ENCODE measurements at places on chromosomes 1 and 21. TPM values are rescaled to one million over a fixed set of nuclear protein-coding genes. Genes with fewer than 3 reads are reported as not detected.

DNA sequence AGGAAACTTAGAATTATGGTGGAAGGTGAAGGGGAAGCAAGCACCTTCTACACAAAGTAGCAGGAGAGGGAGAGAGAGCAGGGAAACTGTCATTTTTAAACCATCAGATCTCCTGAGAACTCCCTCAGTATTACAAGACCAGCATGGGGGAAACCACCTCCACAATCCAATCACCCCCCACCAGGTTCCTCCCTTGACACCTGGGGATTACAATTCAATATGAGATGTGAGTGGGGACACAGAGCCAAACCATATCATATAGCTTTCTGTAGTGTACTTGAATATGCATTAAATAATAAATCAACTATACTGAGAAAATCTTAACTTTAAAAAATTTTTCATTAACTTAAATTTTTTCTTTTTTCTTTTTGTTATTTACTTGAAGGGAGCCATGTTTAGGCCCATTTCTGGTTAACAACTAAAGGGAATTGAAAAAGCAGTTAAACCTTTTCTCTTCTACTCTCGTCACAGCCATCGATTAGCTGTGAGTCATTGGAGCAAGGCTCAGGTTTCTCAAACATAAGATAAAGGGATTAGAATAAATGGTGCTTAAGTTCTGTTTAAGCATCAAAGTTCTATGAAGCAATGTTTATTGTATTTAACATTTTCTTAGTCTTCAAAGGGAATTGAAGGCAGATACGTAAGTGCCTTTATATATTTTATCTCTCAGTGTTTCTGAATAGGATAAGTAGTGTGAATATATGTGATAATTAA, 72.2 kb upstream of the DPT start:
- DNase-seq: no peak

- no peak for DNase-seq
These were observed 23.3 kb downstream of the ZBTB17 start for GRCh38 chr1:15952317-15953258.

The TIE1 gene
- total RNA-seq: 48.5 TPM

The NHLH2 gene
- total RNA-seq: 0.41 TPM

The CD48 gene
- total RNA-seq: 26.3 TPM

GRCh38 chr1:108079440-108080025, 114.6 kb upstream of the VAV3 start:
- no peak for DNase-seq

The SHE gene
- total RNA-seq: 40.1 TPM

DNA sequence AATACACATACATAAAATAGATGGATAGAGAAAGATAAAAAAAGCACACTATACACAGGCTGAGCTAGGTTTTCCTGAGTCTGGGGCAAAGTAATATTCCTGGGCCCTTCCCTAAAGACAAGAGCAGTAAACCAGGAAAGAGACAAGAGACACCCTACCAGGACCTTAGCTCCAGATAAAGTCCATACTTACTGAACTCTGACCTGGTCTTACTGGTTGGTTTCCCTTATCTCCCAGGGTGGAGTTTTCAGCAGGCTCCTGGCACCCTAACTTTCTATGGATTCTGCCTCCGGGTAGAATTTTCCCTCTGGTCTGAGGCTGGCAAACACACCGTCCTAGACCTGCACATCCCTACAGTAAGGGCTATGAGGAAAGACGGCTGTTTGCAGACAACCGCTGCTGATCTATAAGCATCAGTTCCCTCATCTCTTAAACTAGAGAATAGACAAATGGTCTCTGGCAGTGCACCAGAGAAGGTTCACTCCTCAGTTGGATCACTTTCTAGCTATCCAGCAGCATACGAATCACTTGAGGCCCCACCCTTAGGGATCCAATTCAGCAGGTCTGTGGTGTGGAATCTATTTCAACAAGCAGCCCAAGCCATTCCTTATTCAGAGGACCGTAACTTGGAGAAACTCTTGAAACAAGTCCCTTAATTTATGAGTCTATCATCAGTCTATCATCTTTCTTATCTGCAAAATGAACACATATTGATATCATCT, 52.0 kb downstream of the ARHGEF11 start:
- no peak for DNase-seq

The HES4 gene
- total RNA-seq: 21.4 TPM

The TMEM269 gene
- total RNA-seq: not detected

DNA sequence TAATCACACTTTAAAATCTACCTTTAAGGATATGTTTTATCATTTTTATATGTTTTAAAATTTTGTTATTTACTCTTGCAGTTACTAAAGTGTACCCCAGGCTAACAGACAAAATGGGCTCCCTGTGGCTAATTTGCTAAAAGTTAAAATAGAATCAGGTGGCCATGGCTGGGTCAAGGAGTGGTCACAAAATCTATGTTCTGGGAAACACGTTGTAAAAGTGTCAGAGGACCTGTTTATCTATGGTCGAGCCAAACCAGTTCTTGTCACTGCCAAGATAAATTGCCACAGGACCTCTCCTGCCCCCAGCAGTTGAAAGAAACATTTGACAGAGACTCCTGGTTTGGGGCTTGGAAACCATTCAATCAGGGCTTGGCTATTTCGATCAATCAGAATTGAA, 21.2 kb upstream of the TTLL7 start:
- DNase-seq: no peak

DNA sequence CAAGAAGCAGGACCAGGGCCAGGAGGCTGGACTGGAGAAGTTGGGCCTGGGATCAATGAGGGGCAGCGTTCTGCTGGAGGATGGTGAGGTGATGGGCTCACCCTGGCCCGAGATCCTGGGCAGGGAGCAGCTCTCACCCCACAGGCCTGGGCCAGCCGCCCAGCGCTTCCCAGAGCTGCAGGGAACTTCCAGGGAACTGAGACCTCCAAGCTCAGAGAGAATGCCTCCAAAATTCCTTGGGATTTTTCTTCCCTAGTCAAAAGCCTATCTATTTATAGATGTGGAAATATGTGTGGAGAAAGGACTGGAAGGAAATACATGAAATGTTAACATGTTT, 121.2 kb downstream of the SPSB1 start:
- DNase-seq: no peak

GRCh38 chr1:223276029-223276428, 87.9 kb downstream of the SUSD4 start:
- DNase-seq: no peak

DNA sequence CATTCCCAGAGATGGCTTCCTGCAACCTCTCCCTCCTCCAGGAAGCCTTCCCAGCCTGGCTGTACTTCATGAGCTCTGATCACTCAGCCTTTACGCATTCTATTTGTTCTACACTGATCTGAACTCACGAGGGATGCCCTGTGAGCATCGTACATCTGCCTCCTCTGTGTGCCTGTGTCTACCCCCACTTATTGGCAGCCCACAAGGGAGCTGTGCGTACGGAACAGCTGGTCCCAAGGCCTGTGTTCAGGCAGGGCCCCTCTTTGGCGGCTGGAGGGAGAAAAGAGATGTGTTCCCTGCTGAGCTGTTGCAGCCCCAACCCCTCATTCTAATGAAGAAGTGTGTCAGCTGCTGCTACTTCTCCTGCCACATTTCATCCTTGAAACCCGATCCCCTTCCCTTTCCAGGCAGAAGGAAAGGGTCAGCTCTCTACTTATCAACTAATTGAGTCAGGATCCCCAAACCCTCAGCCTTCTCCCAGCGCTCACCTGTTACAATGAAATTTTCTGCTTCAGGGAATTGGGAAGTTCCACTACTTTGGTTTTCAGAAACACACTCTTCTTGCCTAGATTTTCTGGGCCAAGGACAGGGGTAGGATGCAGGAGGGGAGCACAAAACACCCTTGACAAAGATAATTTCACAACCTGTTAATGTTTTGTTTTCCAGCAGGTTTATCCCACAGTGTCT, 3.2 kb downstream of the INKA2 start:
- no peak for DNase-seq

GRCh38 chr1:119795261-119796200, 15.7 kb downstream of the REG4 start:
- no peak for DNase-seq

GRCh38 chr1:220966041-220966440, 86.8 kb downstream of the HLX start:
- DNase-seq: no peak

The CNR2 gene
- not detected for total RNA-seq

DNA sequence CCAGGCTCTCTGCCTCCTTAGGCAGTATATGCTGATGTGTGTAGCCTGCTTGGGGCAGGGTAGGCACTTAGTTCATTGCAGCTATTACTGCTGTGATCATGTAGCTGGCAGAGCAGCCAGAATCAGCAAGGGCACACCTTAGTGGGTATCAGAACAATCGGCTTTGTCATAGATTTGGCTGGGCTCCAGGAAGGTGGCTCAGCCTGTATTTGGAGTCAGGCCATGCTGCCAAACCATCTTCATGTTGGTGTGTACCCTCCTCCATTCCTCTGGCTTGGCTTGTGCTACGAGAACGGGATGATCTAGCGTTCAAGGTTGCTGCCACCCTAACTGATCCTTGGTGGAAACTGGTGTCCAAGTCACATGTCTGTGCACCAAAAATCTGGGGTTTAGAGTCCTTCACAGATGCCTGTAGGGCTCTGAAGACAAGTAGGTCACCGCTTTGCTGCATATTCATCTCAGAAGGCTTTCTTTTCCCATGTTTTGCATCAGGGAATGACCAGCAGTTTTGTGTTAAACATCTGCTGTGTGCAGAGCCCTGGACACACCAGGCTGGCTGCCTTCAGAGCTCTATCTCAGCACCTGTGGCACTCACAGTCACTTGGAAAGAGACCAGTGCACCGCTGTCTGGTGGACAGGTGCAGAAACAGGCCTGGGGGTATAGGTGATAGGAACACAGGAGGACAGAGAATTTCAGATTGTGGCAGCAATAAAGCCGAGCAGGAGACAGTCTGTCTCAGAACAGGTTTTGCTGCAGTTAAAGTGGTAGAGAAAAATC, 23.7 kb downstream of the VANGL1 start:
- DNase-seq: no peak

The TTC22 gene
- 8.4 TPM for total RNA-seq

The OR10J1 gene
- not detected for total RNA-seq

- DNase-seq: no peak
These were observed 12.5 kb downstream of the CSDE1 start for GRCh38 chr1:114745291-114745690.

DNA sequence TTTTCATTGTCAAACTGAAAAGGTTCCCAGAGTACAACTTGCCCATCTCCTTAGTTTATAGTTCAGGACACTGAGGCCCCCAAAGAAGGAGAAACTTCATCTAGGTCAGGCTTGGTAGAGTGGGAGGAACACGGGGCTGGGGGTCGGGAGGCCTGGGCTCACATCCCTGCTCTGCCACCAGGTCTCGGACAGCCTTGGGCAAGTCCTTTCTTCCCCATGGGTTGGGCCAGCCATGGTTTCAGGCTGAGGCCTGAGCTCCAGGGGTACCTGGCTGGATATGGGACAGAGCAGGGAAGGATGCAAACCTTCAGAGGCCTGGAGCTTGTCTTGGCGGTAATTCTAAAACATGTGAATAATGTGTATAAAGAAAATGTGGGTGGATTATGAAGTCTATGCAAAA, 17.0 kb downstream of the FOXO6 start:
- DNase-seq: no peak

GRCh38 chr1:238608144-238608543, 717.4 kb upstream of the ZP4 start:
- no peak for DNase-seq

The MROH7 gene
- total RNA-seq: 2.1 TPM

GRCh38 chr1:154607106-154607608, 829 bp downstream of the ADAR start:
- DNase-seq: no peak

The RGS18 gene
- total RNA-seq: 13.0 TPM

- no peak for DNase-seq
These were observed 598 bp downstream of the GON4L start for GRCh38 chr1:155856257-155856974.

The TTC13 gene
- total RNA-seq: 17.0 TPM

DNA sequence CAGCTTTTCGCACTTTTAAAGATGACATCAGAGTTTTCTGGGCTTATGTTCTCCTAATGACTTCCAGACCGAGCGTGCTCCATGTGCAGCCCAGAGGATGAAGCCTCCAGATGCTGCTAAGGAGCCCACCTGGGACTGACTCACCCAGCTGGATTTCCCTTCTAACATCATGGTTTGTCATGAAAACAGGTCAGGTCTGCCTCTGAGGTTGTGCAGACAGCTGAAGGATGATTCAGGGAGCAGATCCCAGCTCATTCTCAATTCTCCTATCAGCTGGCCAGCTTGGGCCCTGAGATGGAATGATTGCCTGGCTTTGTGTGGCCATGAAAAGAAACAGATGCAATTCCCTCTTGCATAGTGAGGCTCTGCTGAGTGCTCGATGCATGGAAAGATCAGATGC, 123.9 kb upstream of the DUSP10 start:
- no peak for DNase-seq

The PLEKHA6 gene
- total RNA-seq: 7.6 TPM

The STUM gene
- 0.83 TPM for total RNA-seq

The GREM2 gene
- total RNA-seq: 0.74 TPM

The PAFAH2 gene
- total RNA-seq: 19.4 TPM

DNA sequence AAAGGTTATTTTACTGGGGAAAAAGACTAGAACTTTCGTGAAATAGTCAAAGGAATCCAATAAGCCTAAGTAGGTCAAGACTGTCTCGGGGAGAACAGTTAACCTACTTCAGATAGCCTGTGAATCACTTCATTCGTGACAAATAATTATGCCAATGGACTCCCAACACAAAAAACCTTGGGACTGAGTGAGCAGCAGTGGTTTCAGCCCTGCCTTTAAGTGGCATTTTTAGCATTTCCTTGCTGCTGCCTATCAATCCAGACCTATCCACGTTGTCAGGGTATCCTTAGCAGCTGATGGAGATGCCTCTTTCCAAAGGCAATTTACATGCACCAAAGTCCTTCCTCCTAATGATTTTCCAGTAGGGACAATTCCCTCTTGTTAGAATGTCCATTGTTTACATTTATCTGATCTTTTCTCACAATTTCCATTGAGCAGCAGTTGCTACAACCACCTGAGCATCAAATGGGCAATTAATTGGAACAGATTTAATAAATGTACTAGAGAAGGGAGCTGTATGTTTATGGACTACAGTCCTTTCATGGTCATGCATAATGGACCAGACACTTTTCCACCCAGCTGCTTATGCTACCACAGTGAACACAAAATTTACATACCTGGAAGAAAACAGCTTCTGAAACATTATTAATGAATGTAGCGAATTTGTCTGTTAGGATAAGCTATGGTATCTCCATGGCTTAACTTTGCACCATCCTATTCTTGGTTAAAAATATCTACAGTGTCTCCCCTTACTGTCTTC, 75.8 kb downstream of the TM2D1 start:
- no peak for DNase-seq

- DNase-seq: no peak
These were observed 69.6 kb downstream of the SIM2 start for GRCh38 chr21:36768496-36768895.

Data from lower lobe of right lung (tissue), 2 donors.